ENCODE measurements at places on chromosomes 1 and 21. TPM values are rescaled to one million over a fixed set of nuclear protein-coding genes. Genes with fewer than 3 reads are reported as not detected.

MAP10 gene
- 7.7 TPM for polyA plus RNA-seq

DNA sequence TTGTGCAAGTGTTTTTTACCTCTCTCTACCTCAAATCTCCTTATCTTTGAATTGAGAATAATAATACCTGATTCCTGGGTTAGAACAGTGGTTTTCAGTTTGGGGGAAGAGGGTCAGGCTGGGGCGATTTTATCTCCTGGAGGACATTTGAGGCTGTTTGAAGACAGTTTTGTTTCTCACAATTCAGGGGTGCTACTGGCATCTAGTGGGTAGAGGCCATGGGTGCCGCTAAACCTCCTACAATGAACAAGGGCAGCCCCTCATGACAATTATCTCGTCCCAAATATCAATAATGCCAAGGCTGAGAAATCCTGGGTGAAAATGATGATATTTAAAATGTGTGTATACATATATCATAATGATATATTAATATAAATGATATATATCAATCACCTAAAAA, 139.1 kb upstream of the USH2A start:
- DNase-seq: no peak

DNA sequence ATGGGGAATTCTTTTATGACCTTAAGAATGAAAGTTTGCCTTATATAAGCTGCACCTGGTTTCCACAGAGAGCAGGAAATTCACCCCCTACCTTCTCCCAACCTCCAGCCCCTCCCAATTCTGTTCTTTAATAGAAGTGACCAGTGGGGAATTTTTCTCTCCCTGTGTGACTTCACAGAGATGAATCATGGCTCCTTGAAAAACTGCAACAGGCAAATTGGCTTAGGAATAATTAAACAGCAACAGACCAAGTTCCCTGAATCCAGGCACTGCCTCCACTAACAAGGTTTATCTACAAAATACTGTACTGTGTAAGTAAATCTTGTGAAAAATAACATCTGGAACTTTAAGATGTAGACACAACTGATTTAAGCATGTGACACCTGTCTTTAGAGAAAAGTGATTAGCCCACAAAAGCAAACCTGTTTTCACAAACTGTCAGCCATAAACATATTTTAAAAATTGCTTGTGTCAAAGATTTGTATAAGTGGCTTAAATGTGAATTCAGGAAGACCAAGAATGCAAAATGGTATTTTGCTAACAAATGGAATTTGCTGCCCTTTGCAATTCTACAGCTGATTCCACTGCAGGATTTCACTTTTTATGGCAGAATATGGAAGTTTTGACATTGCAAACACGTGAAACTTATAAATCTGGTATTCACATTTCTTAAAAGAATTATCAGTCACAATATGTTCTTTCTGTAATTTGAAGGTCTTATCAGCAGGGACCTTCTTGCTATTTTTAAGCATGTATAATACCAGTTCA, 54.0 kb downstream of the ALG14 start:
- no peak for DNase-seq

NHLH2 gene
- polyA plus RNA-seq: not detected

DNA sequence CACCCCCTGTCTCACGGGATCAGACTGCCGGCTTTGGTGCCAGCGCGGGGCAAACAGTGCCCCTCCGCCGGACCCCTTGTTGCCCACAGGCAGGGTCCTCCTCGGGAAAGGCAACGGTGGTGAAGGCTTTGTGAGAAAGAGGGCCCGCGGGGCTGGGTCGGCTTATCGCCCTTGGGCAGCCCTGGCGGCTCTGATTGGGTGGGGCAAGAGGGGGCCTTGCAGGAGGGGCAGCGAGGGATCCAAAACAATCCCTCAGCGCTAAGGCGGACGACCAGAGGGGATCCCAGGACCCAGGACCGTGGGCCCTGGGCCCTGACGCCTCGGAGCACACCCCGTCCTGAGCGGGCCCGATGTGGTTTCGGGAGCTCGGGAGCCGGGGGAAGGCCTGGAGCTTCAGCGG, 3.9 kb upstream of the ZNF678 start:
- no peak for DNase-seq

NBPF9 gene
- 50.2 TPM for polyA plus RNA-seq

CD164L2 gene
- 0.11 TPM for polyA plus RNA-seq

- no peak for DNase-seq
Observed at GRCh38 chr1:228004331-228004855, 2.4 kb upstream of the WNT3A start.

DNA sequence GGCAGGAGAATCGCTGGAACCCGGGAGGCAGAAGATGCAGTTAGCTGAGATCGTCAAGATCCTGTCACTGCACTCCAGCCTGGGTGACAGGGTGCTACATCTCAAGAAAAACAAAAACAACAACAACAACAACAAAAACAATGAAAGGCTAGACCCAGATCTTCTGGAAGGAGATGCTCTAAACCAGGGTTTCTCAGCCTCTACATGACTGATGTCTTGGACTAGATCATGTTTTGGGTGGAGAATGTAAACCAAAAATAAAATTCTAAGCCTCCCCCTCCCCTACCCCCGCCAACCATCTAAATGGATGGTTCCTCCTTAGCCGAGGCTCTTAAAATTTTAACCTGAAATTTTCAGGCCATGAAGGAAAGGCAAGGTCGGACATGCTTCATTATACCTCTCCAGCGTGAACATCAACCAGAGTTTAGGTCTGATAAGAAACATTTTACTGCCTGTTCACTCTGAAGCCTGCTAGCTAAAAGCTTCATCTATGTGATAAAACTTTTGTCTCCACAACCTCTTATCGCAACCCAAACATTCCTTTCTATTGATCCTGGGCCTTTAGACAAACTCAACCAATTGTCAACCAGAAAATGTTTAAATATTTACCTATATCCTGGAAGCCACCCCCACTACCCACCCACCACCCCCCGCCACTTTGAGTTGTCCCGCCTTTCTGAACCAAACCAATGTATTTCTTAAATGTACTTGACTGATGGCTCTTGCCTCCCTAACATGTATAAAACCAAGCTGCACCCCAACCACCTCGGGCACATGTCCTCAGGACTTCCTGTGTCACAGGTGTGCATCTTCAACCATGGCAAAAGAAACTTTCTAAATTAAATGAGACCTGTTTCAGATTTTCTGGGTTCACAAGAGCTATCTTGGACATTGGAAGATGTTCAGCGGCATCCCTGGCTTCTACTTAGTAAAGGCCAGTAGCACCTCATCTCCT, 1.9 kb upstream of the CAPN2 start:
- no peak for DNase-seq

RPE65 gene
- 0.11 TPM for polyA plus RNA-seq

DNA sequence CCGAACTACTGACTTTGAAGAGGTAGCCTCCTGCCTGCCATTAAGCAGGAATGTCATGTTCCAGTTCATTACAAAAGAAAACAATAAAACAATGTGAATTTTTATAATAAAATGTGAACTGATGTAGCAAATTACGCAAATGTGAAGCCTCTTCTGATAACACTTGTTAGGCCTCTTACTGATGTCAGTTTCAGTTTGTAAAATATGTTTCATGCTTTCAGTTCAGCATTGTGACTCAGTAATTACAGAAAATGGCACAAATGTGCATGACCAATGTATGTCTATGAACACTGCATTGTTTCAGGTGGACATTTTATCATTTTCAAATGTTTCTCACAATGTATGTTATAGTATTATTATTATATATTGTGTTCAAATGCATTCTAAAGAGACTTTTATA, 159.8 kb upstream of the SGIP1 start:
- no peak for DNase-seq

DNA sequence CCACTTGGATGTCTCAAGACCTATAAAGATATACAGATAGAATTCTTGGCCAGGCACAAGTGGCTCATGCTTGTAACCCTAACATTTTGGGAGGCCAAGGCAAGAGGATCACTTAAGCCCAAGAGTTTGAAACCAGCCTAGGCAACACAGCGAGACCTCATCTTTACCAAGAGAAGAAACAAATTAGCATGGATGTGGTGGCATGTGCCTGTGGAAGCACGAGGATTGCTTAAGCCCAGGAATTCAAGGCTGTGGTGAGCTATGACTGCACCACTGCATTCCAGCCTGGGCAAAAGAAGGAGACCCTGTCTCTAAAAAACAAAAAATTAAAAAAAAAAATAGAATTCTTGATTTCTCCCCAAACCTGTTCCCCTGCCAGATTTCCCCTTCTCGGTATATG, 8.3 kb downstream of the ASAP3 start:
- DNase-seq: no peak

SLFNL1 gene
- 0.22 TPM for polyA plus RNA-seq

GRCh38 chr1:156438278-156438987, 62.1 kb downstream of the MEF2D start:
- no peak for DNase-seq

GRCh38 chr1:58919226-58919958, 135.5 kb upstream of the JUN start:
- DNase-seq: no peak

- peak; percentile 86 for DNase-seq
Observed at GRCh38 chr1:150162862-150163706, 13.4 kb downstream of the PLEKHO1 start.

DNA sequence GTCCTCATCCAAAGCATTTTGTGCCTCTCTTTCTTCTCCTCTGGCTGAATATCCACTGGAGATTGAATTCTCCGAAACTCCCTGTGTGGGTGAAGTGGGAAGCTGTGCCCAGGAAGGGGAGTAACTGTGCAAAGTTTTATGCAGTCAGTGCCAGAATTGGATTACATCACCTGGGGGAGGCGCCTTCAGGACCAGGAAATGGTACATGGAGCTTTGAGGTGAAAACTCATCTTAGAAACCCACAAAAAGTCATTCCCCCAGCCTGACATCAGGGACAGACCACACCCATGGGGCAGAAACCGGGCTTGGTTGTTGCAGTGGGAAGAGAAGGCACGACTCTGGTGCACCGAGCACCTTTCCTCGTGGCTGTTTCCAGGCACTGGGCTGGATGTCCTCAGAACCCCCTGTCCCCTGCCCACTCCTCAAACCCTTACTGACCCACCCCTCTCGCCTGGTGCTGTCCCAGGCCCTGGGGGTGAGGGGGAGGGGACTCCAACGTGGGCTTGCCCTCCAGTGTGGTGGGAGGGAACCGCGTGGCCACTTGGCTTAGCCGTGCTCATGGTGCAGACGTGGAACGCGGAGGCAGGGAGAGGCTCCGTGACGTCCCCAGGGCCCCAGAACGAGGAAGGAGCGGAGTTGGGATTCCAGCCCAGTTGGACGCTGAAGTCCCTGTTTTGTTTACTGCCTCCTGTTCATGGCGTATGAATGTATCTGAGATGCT, 15.7 kb downstream of the TFF3 start:
- DNase-seq: no peak

MYBPH gene
- polyA plus RNA-seq: 0.31 TPM

DNA sequence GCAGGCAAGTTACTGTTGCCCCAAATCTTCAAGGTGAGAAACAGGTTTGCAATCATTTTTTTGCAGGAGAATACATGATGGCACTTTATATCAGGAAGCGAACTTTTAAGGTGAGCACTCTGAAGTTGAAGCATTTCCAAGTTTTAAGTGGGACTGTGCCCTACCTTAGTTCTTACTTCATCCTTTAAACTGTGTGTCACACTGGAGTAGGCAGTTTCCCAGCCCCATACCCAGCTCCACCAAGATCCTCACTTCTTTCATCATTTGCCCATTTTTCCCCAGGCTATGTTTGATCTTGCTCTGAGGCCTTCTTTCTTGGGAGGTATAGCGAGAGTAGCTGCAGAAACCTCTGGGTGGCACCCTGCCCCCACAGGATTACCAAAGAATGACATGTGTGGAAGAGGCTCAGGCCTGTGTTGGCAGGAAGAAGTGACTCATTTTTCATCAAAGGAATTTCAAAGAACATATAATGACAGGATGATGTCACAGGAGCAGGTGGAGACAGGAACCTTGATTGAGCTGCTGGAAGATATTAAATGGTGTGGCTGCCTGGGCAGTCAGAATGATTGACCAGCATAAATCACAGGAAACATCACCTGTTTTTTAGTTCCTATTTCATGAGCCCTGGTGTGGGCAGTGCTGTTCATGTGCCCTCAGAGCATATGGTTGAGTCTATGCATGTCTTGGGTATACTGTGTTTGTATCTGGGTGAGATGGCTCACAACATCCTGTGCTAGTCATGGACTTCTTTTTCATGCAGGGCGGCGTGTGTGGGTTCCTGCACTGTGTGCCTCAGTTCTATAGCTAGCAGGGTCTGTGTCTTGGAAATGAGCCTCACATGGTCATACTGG, 20.8 kb upstream of the MACF1 start:
- DNase-seq: no peak

- DNase-seq: no peak
Observed at GRCh38 chr1:38538834-38539233, 320.7 kb downstream of the RRAGC start.

GRCh38 chr1:51916587-51917405, 38.3 kb upstream of the NRDC start:
- DNase-seq: no peak

DNA sequence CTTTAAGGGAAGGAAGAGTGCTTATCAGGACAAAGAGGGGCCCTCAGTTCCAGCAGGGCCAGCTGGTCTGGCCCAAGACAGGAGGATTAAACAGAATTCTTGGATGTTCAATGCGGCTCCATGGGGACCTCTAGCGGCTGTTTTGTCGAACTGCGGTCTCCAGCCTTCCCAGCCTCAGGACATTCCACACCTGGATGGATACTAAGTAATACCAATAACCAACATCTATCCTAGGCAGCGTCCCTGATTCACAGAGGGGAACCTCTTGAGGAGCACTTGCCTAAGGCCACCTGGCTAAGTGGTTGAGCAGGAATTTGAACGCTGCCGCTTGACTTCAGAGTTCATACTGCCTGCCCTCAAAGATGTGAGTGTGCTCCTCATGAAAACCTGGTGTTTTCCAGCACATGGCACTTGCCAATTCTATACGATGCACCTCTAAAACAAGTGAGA, 15.5 kb upstream of the CD247 start:
- peak; percentile 57 for DNase-seq

DNA sequence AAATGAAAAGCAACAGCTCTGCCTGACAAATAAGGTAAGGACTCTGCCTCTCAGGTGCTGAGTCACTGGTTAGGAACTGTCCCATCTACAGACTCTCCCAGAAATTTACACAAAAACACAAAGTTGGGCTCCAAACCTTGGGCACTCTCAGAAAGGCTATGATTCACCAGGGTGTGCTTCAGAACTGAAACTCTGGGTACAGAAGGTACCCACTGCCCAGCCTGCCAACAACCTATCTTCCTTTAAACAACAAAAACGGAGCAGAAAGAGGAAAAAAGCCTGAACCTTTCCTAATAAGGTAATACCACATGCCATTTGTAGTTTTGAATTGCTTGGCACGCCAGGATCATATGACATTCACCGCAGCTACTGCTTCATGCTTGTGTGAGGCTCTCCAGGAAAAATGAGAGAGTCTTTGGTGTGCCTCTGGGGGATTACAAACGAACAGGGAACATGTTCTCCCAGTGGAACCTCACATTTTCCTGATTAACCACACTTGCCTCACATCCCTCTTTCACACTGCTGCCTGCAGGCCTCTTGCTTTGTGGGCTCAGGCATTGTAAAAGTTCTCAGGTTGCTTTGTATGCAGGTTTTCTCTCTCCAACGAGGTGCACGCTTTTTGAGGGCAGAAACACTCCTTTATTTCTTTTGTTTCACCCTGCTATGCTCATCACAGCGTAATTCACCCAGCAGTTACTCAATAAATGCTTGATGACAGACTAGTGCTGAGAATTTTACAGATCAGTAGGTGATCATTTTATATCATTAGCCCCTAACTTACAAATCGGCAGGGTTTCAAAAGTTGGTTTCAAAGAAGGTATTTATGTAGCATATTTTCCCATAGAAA, 65.1 kb downstream of the GADD45A start:
- no peak for DNase-seq

All from right renal cortex interstitium (tissue), 3 donors.